ENCODE measurements at places on chromosomes 5 and 9.

DNA sequence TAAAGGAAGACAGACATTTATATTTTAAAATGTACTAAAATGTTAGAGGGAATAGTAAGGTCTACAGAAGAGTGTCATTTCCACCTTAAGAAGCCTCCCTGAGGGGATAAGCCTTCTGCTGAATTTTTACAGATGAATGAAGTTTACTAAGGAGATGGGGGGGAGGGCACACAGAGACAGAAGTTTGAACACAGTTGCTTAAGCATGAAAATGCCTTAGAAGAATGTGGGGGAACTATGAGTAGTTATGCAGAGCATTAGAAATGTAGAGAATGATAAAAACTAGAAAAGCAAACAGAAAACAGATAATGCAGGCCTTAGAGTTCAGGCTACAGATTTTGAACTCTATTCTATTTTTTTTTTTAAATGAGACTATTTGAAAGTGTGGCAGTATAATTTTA is 232.2 kb upstream of the VLDLR start:
- peak; percentile 45 for DNase-seq

GRCh38 chr5:127316011-127316410 is 25.4 kb downstream of the MEGF10 start:
- DNase-seq: no peak

GRCh38 chr9:98226957-98227356 is 28.5 kb downstream of the TBC1D2 start:
- DNase-seq: peak; percentile 47

DNA sequence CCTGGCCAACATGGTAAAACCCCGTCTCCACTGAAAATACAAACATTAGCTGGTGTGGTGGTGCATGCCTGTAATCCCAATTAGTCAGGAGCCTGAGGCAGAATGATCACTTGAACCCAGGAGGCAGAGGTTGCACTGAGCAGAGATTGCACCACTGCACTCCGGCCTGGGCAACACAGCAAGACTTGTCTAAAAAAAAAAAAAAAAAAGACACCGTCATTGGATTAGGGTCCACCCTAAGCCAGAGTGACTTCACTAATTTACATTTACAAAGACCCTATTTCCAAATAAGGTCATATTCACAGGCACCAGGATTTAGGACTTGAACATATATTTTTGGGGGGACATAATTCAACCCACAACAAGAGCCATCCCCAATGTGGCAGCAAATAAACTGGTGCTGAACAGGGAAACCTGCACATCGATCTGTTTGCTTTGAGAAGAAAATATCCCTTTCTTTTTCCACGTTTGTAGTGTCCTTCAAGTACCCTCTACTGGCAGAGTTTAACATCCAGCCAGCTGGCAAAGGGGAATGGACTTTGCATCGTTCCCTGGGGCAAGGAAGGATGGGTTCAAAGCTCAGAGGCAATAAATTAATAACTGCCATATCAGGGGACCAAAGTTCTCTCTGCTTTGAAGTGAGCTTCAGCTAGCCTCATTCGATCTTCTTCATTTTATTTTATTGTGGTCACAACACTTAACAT is 3.7 kb upstream of the DNAJC25 start:
- no peak for DNase-seq

GRCh38 chr5:151611127-151611775 is 20.1 kb upstream of the FAT2 start:
- no peak for DNase-seq

DNA sequence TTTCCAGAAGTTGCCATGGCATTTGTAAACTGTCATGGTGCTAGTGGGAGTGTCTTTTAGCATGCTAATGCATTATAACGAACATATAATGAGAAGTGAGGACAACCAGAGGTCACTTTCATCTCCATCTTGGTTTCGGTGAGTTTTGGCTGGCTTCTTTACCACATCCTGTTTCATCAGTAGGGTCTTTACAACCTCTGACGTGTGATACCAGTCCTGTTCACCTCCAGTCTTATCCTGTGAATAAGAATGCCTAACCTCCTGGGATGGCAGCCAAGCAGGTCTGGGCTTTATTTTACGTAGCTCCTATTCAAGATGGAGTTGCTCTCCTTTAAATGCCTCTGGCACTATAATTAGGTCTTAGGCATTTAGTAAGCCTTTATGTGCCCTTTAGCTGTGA is 20.4 kb upstream of the RFK start:
- DNase-seq: no peak

DNA sequence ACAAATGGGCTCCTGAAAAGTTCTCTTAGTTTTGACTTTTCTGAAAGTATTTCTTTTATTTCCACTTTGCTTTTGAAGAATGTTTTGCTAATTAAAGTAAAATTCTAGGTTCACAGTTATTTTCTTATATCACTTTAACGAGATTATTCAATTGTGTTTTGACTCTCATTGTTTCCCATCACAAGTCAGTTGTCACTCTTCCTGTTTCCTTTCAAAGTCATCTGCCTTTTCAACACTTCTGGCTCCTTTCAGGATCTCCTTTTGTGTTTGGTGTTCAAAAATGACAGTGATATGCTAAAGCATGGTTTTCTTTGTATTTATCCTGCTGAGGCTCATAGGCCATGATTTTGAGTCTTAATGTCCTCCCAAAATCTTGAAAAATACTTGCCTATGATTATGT is 235.4 kb upstream of the TAS2R1 start:
- no peak for DNase-seq

- DNase-seq: no peak
Measured at GRCh38 chr9:34289159-34289558, 39.9 kb downstream of the KIF24 start.

DNA sequence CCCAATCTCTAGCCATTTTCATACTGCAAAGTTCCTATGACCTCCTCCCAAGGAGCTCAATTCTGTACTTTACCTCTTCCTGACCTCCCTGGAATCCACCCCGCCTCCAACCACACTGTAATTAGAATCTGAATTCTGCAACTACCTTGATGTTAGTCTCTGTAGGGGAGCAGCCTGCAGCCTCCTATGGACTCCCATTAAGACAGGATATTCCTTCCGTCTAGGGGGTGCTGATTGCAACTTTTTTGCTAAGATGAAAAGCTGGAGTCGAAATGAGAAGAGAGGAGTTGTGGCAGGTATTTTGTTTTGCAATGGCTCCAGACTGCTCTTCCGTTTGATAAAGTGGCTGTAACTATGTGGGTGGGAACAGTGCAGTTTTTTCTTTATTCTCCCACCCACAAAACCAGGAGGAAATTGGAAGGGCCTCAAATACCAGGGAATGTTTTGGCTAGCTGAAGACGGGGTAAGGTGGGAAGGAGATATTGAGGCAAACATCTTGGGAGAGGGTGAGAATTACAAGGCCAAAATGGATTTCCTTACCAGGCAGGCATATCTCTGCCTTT is 23.8 kb downstream of the ANXA2R start:
- DNase-seq: no peak

DNA sequence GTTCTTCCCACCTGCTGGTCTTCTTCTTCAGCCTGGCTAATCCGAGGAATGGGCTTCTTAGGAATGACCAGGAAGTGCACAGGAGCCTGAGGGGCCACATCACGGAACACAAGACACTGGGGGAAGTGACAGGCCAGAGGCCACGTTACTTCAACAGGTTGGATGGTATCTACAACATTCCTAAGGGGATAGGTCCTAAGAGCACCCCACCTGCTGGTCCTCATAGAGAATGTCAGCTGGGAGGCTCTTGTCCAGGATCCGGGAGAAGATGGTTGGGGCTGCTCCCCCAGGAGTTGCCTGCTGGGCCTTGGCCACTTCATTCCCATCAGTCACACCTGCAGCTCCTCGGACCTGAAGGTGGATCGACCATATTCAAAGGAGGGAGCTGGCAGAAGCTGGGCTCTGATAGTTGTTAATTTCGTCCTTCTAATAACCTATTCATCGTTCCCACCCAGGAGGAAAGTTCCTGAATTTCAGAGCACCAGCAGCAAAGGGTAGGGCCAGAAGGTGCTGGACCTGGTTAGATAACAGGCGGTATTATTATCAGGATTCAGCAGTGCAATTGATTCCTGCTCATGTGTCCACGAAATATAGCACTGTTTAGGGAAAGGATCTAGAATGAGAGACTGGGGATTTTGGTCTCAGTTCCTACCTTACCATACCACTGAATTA is 1.3 kb downstream of the HINT2 start:
- no peak for DNase-seq

DNA sequence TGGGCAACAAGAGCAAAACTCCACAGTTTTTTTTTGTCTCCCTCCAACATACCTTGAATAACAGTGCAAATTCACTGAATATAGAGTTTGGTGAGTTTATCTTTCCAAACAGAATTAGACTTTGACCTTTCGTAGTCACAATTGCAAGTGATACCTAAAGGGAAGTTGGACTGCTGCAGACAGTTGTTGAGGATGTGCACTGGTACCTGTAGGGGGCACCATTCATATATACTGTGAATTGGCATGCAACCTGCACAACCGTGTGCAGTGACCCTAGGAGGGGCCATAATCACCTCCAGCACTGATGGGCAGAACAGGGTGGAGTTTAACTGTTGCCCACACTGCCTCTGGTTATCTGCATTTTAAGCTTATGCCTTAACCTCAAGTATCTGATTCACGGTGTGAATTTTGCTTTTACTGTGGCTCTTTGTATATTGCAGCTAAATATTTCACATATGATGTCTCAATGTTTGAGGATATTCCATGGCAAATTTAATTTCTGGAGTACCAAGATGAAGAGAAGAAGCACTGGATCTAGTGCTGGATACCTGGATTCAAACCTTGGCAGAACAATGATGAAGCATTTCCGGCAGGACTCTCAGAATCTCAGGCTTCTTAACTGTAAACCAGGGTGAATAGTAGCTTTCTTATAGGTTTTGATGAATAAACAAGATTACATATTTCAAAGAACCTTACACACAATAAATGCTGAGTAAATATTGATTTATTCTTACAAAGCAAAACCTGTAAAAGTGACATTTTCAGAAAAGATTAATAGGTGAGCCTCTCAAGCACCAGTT is 144.3 kb downstream of the ACTBL2 start:
- no peak for DNase-seq
